ENCODE measurements at places on chromosomes 1 and 21. TPM values are rescaled to one million over a fixed set of nuclear protein-coding genes. Genes with fewer than 3 reads are reported as not detected.
A peak's percentile ranks its signal among the peaks of the same experiment; 100 is the strongest.

DNA sequence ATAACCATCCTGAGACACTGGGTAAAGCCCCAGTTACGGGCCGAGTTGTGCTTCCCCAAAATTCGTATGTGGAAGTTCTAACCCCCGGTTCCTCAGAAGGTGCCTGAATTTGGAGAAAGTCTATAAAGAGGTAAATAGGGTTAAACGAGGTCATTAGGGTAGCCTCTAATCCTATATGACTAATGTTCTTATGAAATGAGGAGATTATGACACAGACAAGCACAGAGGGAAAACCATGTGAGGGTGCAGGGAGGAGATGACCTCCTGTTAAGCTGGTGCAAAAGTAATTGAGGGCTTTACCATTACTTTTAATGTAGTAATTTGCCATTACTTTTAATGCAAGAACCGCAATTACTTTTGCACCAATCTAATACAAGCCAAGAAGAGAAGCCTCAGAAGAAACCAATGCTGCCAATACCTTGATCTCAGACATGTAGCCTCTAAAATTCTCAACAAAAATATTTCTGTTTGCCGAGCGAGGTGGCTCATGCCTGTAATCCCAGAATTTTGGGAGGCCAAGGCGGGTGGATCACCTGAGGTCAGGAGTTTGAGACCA is 260.8 kb downstream of the GPATCH2 start:
- no peaks in the 10 kb centered on the region for H3K36me3 ChIP-seq
- no peaks in the 10 kb centered on the region for H3K27me3 ChIP-seq
- H3K4me1 ChIP-seq, result no peaks in the 10 kb centered on the region
- H3K27ac ChIP-seq, result no peak overlapping the region
- no peak for DNase-seq
- H3K4me3 ChIP-seq, result no peak overlapping the region

GRCh38 chr1:10185759-10186158 is 24.6 kb upstream of the KIF1B start:
- no peaks in the 10 kb centered on the region for H3K27me3 ChIP-seq
- H3K4me3 ChIP-seq, result no peak overlapping the region
- no peaks in the 10 kb centered on the region for H3K4me1 ChIP-seq
- no peak for DNase-seq
- H3K27ac ChIP-seq, result no peak overlapping the region
- H3K36me3 ChIP-seq, result peaks cover 4% of the 10 kb centered on the region

GRCh38 chr1:34726861-34727260 is 28.0 kb upstream of the GJB5 start:
- no peaks in the 10 kb centered on the region for H3K4me1 ChIP-seq
- H3K36me3 ChIP-seq, result no peaks in the 10 kb centered on the region
- H3K27ac ChIP-seq, result no peak overlapping the region
- DNase-seq, result no peak

DNA sequence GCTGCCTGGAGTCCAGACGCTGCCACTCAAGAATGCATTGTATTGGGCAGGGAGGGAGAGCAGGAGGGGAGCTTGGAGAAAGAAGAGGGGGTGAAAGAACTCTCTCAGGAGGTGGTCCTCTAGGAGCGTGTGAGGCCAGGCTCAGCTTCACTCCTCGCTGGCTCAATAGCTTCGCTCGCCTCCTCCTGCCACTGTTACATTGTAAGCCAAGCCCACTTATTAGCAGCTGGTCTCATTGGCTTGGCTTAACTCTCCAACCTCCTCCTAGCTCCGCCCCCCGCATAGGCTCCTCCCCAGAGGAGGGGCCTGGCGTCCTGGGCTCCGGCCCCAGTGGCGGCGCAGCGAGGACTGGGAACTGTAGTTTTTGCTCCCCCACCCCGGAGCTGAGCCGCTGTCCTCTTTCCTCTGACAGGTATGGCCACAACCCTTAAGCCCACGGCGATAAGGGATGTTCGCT is at the start of gene KCNN3:
Gene KCNN3 (minus strand): TSS at position 167 of the 457 bp plus-strand sequence. CDS start 317 bp downstream, outside the sequence.
- no peak within 1 kb of the TSS for H3K27ac ChIP-seq
- H3K27me3 ChIP-seq, result peaks cover 9% of the 10 kb centered on the region
- no peaks in the 10 kb centered on the region for H3K36me3 ChIP-seq
- DNase-seq, result peak; percentile 89
- H3K4me1 ChIP-seq, result peaks cover 35% of the 10 kb centered on the region
- H3K4me3 ChIP-seq, result no peak within 1 kb of the TSS

DNA sequence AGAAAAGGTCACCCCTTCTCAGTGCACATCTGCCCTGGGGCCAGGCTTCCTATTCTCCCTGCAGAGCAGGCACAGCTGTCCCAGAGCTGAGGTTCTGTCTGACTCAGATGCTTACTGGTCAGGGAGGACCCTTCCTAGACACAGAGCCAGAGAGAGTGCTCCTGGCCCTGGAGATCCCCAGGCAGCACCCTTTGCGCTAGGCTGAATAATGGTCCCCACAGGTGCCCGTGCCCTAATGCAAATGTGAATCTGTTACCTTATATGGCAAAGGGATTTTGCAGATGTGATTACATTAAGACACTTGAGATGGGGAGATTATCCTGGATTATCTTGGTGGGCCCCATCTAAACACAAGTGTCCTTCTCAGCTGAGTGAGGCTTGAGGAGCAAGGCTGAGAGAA is 2.6 kb upstream of the TNNI1 start:
- H3K36me3 ChIP-seq, result no peaks in the 10 kb centered on the region
- no peaks in the 10 kb centered on the region for H3K4me1 ChIP-seq
- no peak for DNase-seq

GRCh38 chr1:232571523-232571922 is 58.4 kb downstream of the SIPA1L2 start:
- no peaks in the 10 kb centered on the region for H3K4me1 ChIP-seq
- no peaks in the 10 kb centered on the region for H3K36me3 ChIP-seq
- no peak overlapping the region for H3K4me3 ChIP-seq
- no peak overlapping the region for H3K27ac ChIP-seq
- DNase-seq, result no peak

GRCh38 chr1:40723196-40723955 is 31.9 kb downstream of the NFYC start:
- H3K4me3 ChIP-seq, result no peak overlapping the region
- no peak for DNase-seq
- no peaks in the 10 kb centered on the region for H3K27me3 ChIP-seq
- H3K4me1 ChIP-seq, result peaks cover 15% of the 10 kb centered on the region

- no peak overlapping the region for H3K4me3 ChIP-seq
- no peak for DNase-seq
- no peak overlapping the region for H3K27ac ChIP-seq
- H3K36me3 ChIP-seq, result no peaks in the 10 kb centered on the region
Measured at GRCh38 chr21:17402937-17403336, 109.9 kb upstream of the CXADR start.

GRCh38 chr1:20282533-20282932 is 8.1 kb upstream of the VWA5B1 start:
- H3K27me3 ChIP-seq, result no peaks in the 10 kb centered on the region
- no peak overlapping the region for H3K27ac ChIP-seq

The KRTAP12-2 gene
- total RNA-seq, result not detected

- no peaks in the 10 kb centered on the region for H3K27me3 ChIP-seq
- H3K27ac ChIP-seq, result peak overlapping the region; percentile 82
- H3K4me3 ChIP-seq, result no peak overlapping the region
- H3K4me1 ChIP-seq, result peaks cover 74% of the 10 kb centered on the region
- no peaks in the 10 kb centered on the region for H3K36me3 ChIP-seq
- DNase-seq, result no peak
Measured at GRCh38 chr1:25034736-25035522, 104.9 kb upstream of the RUNX3 start.

GRCh38 chr1:15016001-15016400 is 137.5 kb upstream of the TMEM51 start:
- DNase-seq, result no peak
- no peak overlapping the region for H3K27ac ChIP-seq
- H3K27me3 ChIP-seq, result no peaks in the 10 kb centered on the region
- H3K36me3 ChIP-seq, result no peaks in the 10 kb centered on the region
- no peak overlapping the region for H3K4me3 ChIP-seq
- H3K4me1 ChIP-seq, result no peaks in the 10 kb centered on the region

DNA sequence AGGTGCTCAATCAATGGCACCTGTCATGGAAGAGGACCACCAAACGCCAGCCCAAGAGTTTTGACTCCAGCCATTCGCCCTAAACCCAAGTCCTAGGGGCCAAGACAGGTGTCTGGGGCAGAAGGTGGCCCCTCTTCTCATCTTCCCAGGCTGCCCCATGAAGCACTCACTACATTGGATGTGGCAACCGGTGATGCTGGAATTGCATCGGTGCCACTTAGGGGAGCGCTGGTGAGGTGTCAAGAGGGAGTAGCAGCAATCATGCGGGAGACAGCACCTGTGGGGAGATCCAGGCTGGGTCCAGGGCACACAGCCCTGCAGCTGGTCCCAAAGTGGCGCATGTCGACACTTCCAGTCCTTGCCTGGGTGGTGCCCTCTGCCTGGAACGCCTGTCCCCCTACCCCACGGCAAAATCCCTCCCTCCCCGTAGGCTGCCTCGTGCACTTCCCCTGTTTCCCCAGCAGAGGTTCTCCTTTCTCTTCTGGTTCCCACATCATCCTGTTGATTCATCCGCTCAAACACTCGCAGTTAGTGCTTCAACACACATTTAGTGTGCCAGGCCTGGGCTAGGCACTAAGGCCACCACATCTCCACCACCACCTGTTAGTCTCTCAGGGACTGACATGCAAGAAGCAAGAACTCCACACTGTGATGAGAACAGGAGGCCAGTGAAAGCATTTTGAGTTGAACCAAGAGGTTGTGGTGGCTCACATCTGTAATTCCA is 18.5 kb downstream of the PLA2G2D start:
- no peak overlapping the region for H3K27ac ChIP-seq
- peak; percentile 74 for DNase-seq
- peaks cover 8% of the 10 kb centered on the region for H3K4me1 ChIP-seq
- no peaks in the 10 kb centered on the region for H3K36me3 ChIP-seq
- no peaks in the 10 kb centered on the region for H3K27me3 ChIP-seq

- peaks cover 11% of the 10 kb centered on the region for H3K27me3 ChIP-seq
- peak within 1 kb of the TSS; percentile 64 for H3K4me3 ChIP-seq
Measured at GRCh38 chr1:206507284-206508129, at the start of gene RASSF5. RASSF5 (plus strand) TSS chr1:206507531; CDS start chr1:206507603, 72 bp downstream.

The TTC4 gene
- 19.9 TPM for total RNA-seq

DNA sequence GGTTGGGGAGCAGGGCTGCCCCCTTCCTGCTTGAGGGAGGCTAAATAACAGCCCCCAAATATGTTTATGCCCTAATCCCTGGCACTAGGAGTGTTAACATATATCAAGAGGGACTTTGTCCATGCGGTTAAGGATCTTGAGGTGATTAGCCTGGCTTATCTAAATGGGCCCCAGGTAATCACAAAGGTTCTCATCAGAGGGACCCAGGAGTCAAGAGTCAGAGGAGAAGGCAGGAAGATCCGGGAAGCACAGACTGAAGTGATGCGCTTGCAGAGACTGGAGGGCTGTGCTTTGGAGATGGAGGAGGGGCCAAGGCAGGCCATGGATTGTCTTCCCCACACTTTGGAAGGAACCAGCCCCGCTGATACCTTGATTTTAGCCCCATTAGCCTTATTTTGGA is 86.4 kb downstream of the IER5 start:
- no peaks in the 10 kb centered on the region for H3K27me3 ChIP-seq
- H3K4me3 ChIP-seq, result no peak overlapping the region
- DNase-seq, result no peak
- no peaks in the 10 kb centered on the region for H3K4me1 ChIP-seq
- no peak overlapping the region for H3K27ac ChIP-seq

DNA sequence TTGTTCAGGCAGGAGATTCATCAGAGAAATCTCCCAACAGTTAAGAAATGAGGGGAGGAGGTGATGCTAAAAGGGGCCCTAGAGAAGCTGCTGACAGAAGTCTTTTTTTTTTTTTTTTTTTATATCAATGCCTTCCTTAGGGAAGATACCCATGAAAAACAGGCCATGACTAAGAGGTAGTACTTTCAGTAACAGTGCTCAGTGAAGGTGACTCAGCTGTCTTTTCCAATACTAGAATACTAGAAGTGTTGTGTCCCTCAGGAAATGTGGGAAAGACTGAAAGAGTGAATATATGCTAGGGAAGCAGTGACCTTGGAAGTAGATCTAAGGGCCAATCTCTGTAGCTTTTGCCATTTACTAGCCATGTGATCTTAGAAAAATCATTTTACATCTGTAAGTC is 52.4 kb upstream of the SLFNL1 start:
- H3K27ac ChIP-seq, result no peak overlapping the region
- H3K4me1 ChIP-seq, result no peaks in the 10 kb centered on the region
- H3K36me3 ChIP-seq, result peaks cover 4% of the 10 kb centered on the region
- no peak overlapping the region for H3K4me3 ChIP-seq
- no peak for DNase-seq
- H3K27me3 ChIP-seq, result no peaks in the 10 kb centered on the region

- H3K36me3 ChIP-seq, result no peaks in the 10 kb centered on the region
- no peak overlapping the region for H3K27ac ChIP-seq
- no peak overlapping the region for H3K4me3 ChIP-seq
Measured at GRCh38 chr1:152000964-152001630, 7.4 kb upstream of the S100A10 start.

DNA sequence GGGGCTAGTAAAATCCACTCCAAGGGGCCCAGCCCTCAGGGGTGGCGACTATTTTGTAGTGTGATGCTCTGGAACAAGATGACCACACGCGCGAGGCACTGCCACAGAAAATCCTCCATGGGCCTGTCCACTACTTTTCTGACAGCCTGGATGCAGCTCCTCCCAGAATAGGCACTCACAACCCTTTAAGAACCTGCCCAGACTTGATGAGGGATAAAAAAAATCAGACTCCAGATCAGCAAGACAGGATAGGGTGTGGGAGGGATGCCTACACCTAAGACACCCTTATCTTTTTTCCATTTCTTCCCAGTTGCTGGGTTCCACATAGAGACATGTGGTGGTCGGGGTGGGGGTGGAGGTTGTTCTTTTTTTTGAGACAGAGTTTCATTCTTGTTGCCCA is 33.5 kb downstream of the PCAT6 start:
- no peaks in the 10 kb centered on the region for H3K27me3 ChIP-seq
- H3K27ac ChIP-seq, result no peak overlapping the region
- H3K36me3 ChIP-seq, result no peaks in the 10 kb centered on the region
- H3K4me1 ChIP-seq, result peaks cover 16% of the 10 kb centered on the region
- no peak for DNase-seq

DNA sequence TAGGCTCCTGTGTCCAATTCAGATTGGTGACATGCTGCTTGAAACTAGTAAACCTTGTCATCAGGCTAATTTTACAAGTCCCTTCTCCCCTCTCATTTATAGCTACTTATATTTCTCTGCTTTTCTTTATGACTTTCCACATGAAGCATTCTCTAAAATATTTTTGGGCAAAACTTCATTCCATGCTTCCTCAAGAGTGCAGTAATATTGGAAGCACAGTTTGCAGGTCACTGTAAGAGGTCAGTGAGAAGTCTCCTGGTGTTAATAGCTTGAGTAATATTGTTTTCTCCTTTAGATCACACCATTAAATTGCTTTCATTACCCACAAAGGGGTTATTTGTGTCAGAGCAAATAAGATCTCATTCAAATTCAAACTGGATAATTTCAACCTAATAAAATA is 46.6 kb downstream of the LPAR3 start:
- no peaks in the 10 kb centered on the region for H3K27me3 ChIP-seq
- no peaks in the 10 kb centered on the region for H3K4me1 ChIP-seq
- no peaks in the 10 kb centered on the region for H3K36me3 ChIP-seq

GRCh38 chr1:178418284-178418955 is 78.3 kb downstream of the CLEC20A start:
- H3K4me3 ChIP-seq, result no peak overlapping the region
- no peak overlapping the region for H3K27ac ChIP-seq
- DNase-seq, result peak; percentile 57
- peaks cover 13% of the 10 kb centered on the region for H3K4me1 ChIP-seq
- no peaks in the 10 kb centered on the region for H3K27me3 ChIP-seq

GRCh38 chr1:54310439-54311328 is 95.5 kb downstream of the SSBP3 start:
- H3K4me3 ChIP-seq, result no peak overlapping the region
- H3K27ac ChIP-seq, result no peak overlapping the region
- no peak for DNase-seq

Data from B cell (primary cell).